ENCODE measurements at places on chromosomes 12 and 14.

- DNase-seq, result no peak
These were observed 128.8 kb downstream of the CCDC60 start for GRCh38 chr12:119463211-119463926.

DNA sequence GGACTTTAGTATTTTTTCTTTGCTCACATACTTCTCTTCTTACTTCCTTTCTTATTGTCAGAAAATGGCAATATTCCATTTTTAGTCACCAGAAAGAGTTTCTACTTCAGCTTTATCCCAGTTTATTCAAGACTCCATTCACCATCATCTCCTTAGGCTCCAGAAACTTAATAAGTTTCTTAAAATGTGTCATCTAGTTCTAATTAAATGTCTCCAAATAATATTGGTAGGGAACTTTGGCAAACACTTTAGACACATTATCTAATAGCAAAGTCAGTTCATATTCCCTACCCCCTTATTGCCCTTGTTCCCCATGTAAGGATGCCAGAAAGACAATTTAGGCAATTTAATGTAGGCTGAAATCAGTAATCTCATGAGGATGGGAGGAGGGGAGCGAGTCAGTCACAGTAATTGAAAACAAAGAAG lies 15.1 kb downstream of the EPYC start:
- no peak for DNase-seq

DNA sequence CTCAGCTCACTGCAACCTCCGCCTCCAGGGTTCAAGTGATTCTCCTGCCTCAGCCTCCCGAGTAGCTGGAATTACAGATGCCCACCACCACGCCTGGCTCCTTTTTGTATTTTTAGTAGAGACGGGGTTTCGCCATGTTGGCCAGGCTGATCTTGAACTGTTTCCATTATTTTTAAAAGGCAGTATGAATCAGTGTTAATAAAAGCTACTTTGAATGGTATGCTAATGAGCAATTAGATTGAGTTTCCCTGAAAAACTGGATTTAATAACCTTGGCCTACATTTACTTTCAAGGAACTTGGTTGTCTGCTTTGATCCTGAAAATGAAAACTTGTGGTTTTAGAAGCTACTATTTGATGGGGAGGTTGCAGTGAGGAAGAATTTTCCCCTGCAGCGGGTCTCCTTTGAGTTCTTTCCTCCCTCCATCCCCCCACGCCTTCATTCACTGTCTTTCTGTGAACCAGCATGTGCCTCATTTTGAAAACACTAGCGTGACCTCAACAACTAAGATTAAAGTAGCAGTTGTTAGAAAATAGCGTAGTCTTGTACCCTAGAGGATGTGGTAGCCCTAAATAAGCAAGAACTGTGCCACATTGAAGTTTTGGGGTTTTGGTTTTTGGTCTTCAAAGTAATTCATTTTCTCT lies 17.8 kb upstream of the RPS6KA5 start:
- no peak for DNase-seq

DNA sequence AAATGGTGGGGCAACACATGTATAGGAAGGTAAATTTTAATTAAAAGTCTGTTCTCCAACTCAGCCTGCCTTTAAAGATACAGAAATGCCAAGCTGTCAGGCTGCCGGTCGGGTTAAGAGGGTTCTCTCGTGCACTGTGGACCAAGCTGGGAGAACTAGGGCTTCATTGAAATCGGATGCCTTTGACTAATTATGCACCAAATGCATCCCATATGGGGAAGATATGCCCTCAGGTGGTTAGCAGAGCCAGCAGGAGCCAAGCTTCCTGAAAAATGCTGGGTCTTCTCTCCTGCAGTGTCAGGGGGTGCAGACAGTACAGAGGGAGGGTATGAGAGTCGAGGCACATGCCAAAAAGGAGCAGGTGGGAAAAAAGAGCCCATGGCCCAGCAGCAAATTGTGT lies 236.1 kb downstream of the CACNA1C start:
- DNase-seq, result no peak

- DNase-seq, result no peak
These were observed 33.6 kb upstream of the TMEM132D start for GRCh38 chr12:129937426-129937825.

DNA sequence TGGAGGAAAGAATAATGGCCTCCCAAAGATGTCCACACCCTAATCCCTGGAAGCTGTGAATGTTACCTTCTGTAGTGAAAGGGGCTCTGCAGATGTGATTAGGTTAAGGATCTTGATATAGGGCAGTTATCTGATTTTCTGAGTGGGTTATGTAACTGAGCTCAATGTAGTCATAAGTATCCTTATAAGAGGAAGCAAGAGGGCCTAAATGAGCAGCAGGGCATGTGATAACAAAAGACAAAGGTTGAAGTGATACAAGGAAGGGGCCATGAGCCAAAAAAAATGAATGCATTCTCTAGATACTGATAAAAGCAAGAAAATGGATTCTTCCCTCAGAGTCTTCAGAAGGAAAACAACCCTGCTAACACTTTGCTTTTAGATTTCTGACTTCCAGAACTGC lies 78.8 kb downstream of the OSBPL8 start:
- DNase-seq, result no peak

- no peak for DNase-seq
These were observed 1186.0 kb upstream of the SEL1L start for GRCh38 chr14:82719617-82720016.

DNA sequence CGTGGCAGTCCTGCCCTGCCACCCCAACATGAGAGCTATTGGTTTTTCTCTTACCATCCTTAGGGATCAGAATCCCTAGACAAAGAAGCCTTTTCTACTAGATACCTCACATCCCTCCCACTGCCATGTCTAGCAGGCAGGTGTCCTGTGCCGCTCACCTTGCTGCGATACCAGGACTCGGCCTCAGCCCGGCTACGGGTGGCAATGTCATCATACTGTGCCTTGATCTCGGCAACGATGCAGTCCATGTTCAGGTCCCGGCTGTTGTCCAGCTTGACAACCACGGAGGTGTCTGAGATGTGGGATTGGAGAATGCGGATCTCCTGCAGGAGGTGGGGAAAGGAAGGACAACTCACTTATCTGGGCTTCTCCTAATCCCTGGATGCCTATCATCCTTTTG lies 4.5 kb downstream of the KRT83 start:
- no peak for DNase-seq

GRCh38 chr14:102966681-102967505 lies 44.4 kb downstream of the AMN start:
- no peak for DNase-seq

DNA sequence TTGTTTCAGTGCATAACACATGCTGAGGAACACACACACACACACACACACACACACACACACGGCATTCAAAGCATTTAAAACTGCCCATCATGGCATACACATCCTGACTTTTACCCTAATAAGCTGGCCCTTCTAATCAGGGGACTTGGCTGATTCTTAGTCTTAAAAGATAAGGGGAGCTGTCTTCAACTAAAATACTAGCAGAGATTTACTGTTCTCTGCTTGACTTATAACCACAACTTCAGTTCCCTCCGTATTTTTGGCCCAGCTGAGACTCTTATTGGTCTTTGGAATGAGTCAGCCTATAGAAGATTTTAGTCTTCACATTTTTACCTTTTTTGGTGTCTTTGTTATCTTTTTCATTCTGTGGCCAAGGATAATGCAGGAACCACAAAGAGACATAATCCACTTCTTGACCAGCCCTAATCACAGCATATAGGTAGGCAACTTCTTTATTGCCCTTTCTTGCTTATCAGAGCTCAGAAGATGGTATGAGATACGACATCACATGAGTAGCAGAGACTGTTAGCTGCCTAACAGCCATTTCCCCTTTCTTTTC lies 25.1 kb upstream of the SLC8A3 start:
- no peak for DNase-seq

GRCh38 chr14:58309086-58309485 lies 10.7 kb downstream of the ARID4A start:
- DNase-seq, result no peak

DNA sequence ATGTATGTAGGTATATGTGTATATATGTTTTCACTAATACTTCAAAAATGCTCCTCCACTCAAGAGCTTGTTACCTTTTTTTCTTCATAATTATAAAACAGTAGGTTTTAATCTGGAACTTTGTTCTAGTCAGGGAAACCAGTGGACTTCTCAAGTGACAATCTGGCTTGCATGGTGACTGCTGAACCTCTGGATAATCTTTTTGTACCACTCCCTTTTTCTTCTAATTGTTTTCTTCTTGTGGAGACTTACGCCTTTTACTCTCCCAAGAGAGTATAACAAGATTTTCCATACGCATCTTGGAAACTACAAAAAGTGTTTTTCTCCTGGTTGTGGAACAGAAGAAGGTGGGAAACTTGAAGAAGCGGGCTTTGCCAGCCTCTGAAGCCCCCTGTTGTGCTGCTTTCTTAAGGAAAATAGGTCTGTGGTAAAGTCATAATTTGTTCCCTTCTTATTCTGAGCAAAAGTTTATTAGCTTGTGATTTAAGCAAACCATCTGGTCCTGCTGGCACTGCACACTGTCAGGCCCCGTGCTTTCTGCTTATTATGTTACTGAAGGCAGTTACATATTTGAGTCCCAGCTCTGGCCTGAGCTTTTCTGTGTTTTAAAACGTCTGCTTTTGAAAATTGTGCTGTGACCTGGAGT lies 291.8 kb downstream of the ERC1 start:
- no peak for DNase-seq

- DNase-seq, result no peak
These were observed 877 bp downstream of the BAG5 start for GRCh38 chr14:103561381-103562178.

DNA sequence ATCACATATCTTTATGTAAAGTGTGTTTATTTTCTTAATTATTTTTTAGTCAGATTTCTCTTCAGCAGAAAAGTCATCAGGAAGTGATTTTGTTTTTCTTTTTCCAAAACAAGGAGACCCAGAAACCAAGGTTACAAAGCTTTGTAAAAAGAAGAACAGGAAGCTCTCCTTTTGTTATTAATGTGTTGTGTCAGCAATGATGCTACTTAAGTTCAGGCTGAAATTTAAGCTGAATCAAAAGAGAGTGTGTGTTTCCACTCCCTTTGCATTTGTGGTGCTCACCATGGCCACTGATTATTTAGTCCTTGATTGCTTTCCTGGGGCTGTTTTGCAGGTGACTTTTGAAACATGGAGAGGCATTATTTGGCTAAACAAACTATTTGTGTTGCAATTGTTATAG lies 155.3 kb upstream of the ATP2B1 start:
- no peak for DNase-seq

DNA sequence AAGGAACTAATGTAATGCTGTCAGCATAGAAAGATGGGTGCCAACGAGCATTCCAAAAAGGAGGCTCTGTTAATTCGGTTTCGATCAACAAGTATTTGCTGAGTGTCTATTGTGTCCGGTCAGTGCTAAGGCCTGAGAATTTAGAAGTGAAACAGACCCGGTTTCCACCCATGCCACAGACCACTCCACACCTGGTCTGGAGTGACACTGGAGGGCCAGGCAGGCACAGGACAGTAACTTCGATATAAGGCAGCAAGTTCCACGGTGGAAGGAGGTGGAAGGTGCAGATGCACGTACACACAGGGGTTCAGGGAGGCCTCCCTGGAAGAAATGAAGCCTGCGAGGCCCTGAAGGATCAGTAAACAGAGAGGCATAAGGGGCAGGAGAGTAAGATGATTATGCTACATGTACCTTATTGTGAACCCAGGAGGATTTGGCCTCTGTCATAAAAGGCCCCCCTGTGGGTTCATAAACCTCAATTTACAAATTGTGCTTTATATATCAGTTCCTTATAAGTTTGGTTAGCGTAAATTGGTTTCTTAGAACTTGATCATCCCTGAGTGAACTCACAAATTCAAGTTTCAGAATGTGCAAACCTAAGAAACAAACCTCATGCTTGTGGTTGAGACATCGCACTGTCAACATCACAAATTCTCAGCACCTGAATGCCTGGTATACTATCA lies 25.9 kb downstream of the SSH1 start:
- DNase-seq, result no peak

DNA sequence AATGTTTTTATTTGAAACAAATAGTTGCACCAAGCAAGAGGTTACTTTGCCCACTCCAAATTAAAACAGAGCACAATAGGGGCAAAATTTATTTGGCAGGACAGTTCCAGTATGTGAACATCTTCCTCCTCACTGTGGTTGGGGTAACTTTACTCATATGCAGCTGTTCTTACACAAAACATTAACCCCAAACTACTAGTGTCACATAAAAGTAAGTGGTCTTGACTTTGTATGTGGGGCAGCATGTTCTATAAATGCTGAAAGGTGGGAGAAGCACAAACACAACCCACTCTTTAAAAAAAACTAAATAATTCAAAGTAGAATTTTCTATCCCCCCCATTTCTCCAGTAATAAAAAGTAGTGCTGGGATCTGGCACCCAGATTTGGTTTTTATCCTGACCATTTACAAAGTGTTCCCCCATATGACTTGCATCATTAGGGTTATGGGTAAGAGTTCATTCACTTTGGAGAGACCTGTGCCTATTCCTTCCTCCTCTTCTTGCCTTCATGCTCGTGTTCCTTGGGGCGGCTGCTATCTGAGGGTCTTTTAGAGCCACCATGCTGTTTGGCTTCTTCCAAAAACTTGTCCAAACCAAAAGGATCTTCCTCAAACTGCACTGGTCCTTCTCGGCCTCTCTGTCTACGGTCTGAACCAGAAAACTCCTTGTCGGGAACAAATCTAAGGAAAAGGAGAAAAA lies 9.9 kb downstream of the SLIRP start:
- DNase-seq, result no peak

DNA sequence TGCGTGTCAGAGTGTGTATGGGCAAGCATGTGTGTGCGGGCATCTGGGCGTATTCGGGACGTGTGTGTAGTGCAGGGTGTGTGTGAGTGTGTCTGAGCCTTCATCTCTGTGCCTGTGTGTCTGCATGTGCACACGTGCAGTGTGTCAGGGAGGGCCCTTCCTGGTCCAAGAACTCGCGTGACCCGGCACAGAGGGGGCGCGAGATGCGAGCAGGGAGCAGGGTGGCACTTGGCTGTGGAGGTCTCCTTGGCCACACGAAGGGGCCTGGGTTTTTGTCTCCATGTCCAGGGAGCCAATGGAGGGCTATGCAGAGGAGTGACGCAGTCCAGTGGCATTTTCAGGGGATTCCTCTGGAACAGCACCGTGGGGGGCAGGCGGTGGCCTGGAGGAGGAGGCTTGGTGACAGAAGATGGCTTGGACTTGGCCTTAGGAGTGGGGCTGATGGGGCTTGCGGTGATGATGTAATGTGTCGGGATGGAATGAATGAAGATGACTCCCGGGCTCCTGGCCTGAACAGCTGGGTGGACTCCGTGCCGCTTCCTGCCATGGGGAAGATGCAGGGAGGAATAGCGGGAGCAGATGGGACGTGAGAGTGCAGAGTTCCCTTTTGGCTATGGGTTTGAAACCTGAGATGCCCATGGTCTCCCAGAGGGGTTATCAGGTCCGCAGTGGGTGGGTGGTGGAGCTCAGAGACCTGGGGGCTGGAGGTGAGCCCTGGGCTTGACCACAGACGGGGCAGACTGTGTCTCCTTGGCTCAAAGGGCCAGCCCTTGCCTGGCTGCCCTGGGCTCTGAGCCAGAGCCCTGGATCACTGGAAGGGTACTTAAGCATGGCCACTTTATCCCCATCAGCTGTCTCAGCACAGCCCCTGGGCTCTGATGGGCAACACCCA lies 208.3 kb downstream of the PHETA1 start:
- no peak for DNase-seq

DNA sequence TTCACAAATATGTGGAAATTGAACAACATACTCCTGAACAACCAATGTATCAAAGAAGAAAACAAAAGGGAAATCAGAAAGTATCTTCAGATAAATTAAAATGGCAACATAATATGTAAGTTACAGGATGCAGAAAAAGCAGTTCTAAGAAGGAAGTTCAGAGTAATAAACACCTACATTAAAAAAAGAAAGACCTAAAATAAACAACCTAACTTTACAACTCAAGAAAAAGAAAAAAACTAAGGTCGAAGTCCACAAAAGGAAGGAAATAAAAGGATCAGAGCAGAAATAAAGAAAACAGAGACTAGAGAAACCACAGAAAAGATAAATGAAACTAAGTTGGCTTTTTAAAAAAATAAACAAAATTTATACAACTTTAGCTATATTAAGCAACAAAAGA lies 59.2 kb downstream of the EGLN3 start:
- no peak for DNase-seq

Data from activated CD8-positive, alpha-beta memory T cell treated with anti-CD3 and anti-CD28 coated beads for 1 hour (primary cell).